ENCODE measurements at places on chromosomes 3 and 15. TPM values are rescaled to one million over a fixed set of nuclear protein-coding genes. Genes with fewer than 3 reads are reported as not detected.

The GOLGA8H gene
- total RNA-seq, result 2.1 TPM

The ACAN gene
- 3.0 TPM for total RNA-seq

The DNAJC19 gene
- total RNA-seq, result 51.9 TPM

The UBE3A gene
- total RNA-seq, result 204 TPM

The RTP3 gene
- total RNA-seq, result not detected

The KCNMB2 gene
- 42.4 TPM for total RNA-seq

The POLQ gene
- total RNA-seq, result 2.5 TPM

The PRSS50 gene
- total RNA-seq, result not detected

The GOLGA6A gene
- total RNA-seq, result 0.23 TPM

The TP63 gene
- total RNA-seq, result 0.23 TPM

The GOLGA8N gene
- total RNA-seq, result 4.6 TPM

The C3orf22 gene
- not detected for total RNA-seq

The DPPA2 gene
- total RNA-seq, result not detected

The TRPM1 gene
- not detected for total RNA-seq

The SLC15A2 gene
- 29.5 TPM for total RNA-seq

The CPA3 gene
- 1.6 TPM for total RNA-seq

The USP50 gene
- total RNA-seq, result 1.2 TPM

The ALDH1L1 gene
- 8.5 TPM for total RNA-seq

The C3orf80 gene
- total RNA-seq, result 2.5 TPM

The PLSCR5 gene
- 3.0 TPM for total RNA-seq

The CCDC13 gene
- 5.1 TPM for total RNA-seq

Data from diencephalon (tissue), 1 donor.